NCI-H748 treated with DMSO at 0.1 percent for 48 hours (cell line): ENCODE measurements at places on chromosomes 13 and 19.

- no peak for DNase-seq
These were observed 4.9 kb upstream of the ESD start for GRCh38 chr13:46801858-46802257.

DNA sequence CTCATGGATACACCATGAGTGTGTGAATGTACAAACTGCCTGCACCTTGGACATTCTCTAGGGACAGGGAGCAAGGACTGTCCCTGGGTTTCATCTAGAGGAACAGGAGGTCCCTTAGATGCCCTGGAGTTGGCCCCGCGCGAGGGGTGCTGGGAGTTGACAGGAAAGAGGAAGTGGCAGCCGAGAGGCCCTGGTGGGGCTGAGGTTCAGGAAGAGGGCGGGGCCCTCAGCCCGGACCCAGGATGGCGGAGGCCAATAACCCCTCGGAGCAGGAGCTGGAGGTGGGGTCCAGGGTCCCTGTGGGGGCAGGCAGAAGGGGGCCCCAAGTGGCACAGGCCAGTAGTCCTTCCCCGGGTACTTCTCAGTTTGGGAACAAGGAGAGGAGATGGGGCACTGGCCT is 6.9 kb downstream of the PKN1 start:
- DNase-seq: no peak

DNA sequence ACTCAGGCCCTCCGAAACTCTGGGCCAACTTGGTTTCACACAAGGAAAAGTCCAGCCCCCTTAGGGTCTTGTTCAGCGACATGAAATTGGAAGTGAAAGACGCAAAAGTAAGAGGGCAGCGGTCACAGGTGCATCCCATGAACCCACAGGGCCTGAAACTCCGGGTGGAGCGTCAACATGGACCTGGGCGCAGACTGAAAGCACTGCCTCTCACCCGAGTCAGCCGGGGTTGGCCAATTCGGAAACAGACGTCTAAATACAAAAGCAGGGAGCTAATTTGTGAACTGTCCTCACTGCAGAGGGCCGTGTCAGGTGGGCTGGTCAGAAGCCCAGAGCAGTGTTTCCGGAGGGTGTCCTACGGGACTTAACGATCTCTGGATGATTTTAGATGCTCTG is 26.7 kb downstream of the ADPRHL1 start:
- no peak for DNase-seq

- peak; percentile 42 for DNase-seq
These were observed 435.1 kb downstream of the EFNB2 start for GRCh38 chr13:106100171-106100919.

GRCh38 chr19:13483215-13483614 is 23.1 kb downstream of the CACNA1A start:
- no peak for DNase-seq

DNA sequence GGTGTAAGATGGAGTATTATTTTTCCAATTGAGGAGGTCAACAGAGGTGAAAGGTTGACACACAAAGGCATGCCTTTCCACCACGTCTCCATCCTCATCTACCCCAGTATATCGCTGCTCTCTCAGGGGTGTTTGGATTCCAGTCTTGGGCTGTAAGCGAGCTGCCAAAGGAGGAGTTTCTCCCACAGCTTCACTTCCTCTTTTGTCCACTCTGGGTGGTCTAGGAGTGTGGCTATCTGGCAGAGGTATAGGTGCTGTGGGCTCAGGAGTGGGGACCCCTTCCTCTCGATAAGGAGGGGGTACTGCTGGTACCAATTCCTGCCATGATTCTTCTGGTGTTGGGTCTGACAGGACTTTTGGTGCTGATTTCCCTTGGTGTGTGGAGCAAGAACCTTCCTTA is 39.4 kb downstream of the ZNF846 start:
- DNase-seq: no peak

GRCh38 chr19:45761714-45762113 is 7.3 kb downstream of the SIX5 start:
- no peak for DNase-seq

- no peak for DNase-seq
These were observed 41.2 kb upstream of the UBAC2 start for GRCh38 chr13:99159331-99160061.
